ENCODE measurements at places on chromosomes 12 and 14. TPM values are rescaled to one million over a fixed set of nuclear protein-coding genes. Genes with fewer than 3 reads are reported as not detected.

DNA sequence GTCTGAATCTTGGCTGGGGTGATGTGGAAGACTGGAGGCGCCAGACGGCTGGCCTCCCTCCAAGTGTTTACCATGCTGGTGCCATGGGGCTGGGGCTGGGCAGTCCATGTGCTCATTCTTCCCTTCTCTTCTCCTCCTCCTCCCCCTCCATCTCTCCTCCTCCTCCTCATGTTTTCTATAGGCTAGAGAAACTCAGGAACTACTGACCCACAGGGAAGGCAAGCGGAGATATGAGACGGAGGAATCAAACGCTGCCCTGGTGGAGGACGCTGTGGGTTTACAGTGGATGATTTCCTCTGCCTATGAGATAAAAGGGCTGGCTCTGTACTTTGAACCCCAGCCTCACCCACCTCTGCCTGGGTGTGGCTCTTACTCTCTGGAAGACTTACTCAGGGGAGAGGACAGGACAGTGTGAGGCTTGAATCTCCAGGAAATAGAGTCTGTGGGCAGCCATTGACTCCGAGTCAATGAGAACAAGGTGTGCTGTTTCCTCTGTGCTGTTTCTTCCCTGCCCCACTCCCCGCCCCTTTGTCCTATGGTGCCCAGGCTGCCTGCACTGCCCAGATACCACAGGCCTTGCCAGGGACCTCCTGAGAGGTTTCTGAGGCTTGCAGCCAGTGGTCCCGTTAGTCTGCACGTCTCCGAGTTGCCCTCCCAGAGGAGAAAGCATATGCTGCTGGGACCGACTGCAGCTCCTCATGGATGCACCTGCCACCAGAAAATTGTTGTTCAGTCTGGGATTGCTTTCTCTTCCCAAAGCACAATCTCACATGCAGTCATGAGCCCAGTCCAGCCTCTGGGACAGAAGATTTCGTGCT lies 132.6 kb upstream of the ARHGAP5 start:
- H3K36me3 ChIP-seq: no peaks in the 10 kb centered on the region
- H3K4me1 ChIP-seq: peaks cover 28% of the 10 kb centered on the region
- peak overlapping the region; percentile 56 for H3K27ac ChIP-seq
- H3K4me3 ChIP-seq: peak overlapping the region; percentile 29
- H3K27me3 ChIP-seq: no peaks in the 10 kb centered on the region

- H3K4me1 ChIP-seq: no peaks in the 10 kb centered on the region
- DNase-seq: no peak
Measured at GRCh38 chr12:97404543-97404942, 58.1 kb upstream of the RMST start.

- peaks cover 10% of the 10 kb centered on the region for H3K36me3 ChIP-seq
- peak; percentile 14 for DNase-seq
- H3K4me1 ChIP-seq: peaks cover 11% of the 10 kb centered on the region
- H3K27me3 ChIP-seq: no peaks in the 10 kb centered on the region
Measured at GRCh38 chr12:96294831-96295230, 100.7 kb downstream of the ELK3 start.

- H3K27ac ChIP-seq: no peak overlapping the region
- peaks cover 16% of the 10 kb centered on the region for H3K36me3 ChIP-seq
- H3K27me3 ChIP-seq: no peaks in the 10 kb centered on the region
- no peak for DNase-seq
Measured at GRCh38 chr14:95439881-95440280, 76.6 kb downstream of the SYNE3 start.

- DNase-seq: no peak
- no peaks in the 10 kb centered on the region for H3K36me3 ChIP-seq
- no peak overlapping the region for H3K27ac ChIP-seq
- H3K4me1 ChIP-seq: no peaks in the 10 kb centered on the region
- H3K4me3 ChIP-seq: no peak overlapping the region
- no peaks in the 10 kb centered on the region for H3K27me3 ChIP-seq
Measured at GRCh38 chr12:24913953-24914352, 34.9 kb downstream of the BCAT1 start.

DNA sequence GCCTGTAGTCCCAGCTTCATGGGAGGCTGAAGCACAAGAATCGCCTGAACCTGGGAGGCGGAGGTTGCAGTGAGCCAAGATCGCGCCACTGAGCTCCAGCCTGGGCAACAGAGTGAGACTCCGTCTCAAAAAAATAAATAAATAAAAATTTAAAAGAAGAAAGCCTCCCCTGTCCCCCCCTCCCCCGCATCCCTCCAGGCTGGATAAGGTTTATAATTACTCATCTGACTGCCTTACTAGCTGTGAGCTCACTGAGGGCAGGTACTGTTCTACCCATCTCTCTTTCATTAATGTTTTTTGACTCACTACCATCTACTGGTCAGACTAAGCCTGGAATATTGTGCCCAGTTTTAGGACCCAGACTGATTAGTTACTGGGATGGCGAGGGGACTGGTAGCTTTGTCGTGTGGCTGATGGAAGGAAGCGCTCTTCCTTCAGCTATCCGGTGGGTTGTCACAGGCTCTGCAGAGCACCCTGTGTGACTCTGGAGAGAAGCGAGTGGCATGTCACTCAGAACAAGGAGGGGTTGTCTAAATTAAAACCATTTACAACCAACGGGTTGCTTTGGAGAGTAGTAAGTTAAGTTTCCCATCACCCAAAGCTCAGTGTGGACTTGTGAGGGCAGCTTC lies 16.9 kb downstream of the EVL start:
- peak overlapping the region; percentile 98 for H3K27ac ChIP-seq
- peak overlapping the region; percentile 40 for H3K4me3 ChIP-seq
- DNase-seq: no peak

DNA sequence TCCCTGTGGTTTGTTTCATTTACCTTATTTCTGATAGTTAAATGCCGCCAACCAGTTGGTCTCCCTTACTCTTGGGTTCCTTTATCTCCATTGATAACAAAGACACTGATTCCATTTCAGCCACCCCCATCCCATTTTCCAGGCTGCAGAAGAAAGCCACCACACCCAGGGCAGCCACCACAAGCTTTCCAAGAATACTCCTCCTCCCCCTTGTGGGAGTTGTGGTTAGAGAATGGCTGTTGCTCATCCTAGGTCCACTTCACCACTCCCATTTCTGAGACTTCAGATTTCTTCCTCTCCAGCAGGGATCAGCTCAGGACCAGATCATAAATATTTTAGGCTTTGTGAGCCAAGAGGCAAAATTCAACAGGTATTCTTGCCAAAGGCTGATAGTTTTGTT lies 73.9 kb downstream of the ANO4 start:
- no peaks in the 10 kb centered on the region for H3K36me3 ChIP-seq
- no peak overlapping the region for H3K27ac ChIP-seq
- DNase-seq: no peak
- no peaks in the 10 kb centered on the region for H3K4me1 ChIP-seq

- H3K27me3 ChIP-seq: no peaks in the 10 kb centered on the region
- H3K27ac ChIP-seq: no peak overlapping the region
- no peaks in the 10 kb centered on the region for H3K4me1 ChIP-seq
- no peak for DNase-seq
- H3K4me3 ChIP-seq: no peak overlapping the region
- H3K36me3 ChIP-seq: no peaks in the 10 kb centered on the region
Measured at GRCh38 chr12:115920395-115921183, 356.9 kb downstream of the MED13L start.

GRCh38 chr14:102999227-102999895 lies 58.0 kb downstream of the CDC42BPB start:
- H3K27ac ChIP-seq: no peak overlapping the region
- no peaks in the 10 kb centered on the region for H3K27me3 ChIP-seq
- DNase-seq: no peak

GRCh38 chr12:84922693-84923092 lies 10.1 kb upstream of the SLC6A15 start:
- H3K4me1 ChIP-seq: no peaks in the 10 kb centered on the region
- no peak overlapping the region for H3K27ac ChIP-seq
- H3K4me3 ChIP-seq: no peak overlapping the region
- no peaks in the 10 kb centered on the region for H3K36me3 ChIP-seq
- no peaks in the 10 kb centered on the region for H3K27me3 ChIP-seq

MBD6 gene
- 85.2 TPM for total RNA-seq

FIGNL2 gene
- 1.5 TPM for total RNA-seq

PNMA1 gene
- total RNA-seq: 40.4 TPM

FGF23 gene
- total RNA-seq: not detected

TESPA1 gene
- 120 TPM for total RNA-seq

TAS2R7 gene
- not detected for total RNA-seq

ST8SIA1 gene
- 4.0 TPM for total RNA-seq

Data from naive thymus-derived CD4-positive, alpha-beta T cell (primary cell).